ENCODE measurements at places on chromosomes 7 and 10.

DNA sequence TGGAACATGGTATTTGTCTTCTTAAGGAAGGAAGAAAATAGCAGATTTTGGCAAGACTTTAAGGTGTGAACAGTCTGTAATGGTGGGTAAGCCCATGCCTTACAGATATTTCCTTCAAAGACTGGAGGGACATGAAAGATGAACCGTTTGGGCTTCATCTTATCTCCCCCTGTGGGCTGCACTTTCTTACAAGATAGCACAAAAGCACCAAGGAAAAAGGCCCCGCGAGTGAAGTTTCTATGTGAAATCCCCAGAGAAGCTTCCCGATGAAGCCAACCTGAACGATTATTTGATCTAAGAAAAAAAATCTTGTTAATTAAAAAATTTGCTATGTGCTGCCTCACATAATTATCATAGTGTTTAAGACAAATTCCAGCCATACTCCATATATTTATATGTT, 91.5 kb downstream of the NRP1 start:
- DNase-seq, result no peak

DNA sequence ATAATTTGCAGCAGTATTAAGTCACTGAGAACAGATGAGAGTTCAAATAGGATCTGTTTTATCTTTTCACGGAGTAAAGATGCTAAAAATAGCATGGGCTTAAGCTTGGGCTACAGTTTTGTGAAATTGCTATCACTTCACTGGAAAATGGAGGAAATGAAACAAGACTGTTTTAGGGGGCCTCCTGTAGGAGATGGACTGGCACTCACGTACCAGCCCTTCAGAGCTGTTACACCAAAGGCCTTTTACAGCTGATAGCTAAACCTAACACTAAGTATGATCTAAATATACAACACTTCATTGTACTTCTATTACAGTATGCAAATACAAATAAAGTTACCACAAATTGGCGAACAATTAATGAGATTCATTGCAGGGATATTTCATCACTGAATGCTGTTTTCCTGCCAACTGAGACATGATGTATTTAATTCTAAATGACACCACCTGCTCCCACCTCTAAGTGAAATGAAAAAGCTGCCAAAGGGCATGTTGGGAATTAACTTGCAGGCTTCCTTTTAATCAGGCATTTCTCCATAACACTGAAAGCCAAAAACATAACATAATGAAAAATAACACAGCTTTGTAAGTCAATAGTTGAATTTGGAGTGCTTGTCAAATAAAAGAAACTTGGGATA, 304.5 kb upstream of the LRRN3 start:
- no peak for DNase-seq

DNA sequence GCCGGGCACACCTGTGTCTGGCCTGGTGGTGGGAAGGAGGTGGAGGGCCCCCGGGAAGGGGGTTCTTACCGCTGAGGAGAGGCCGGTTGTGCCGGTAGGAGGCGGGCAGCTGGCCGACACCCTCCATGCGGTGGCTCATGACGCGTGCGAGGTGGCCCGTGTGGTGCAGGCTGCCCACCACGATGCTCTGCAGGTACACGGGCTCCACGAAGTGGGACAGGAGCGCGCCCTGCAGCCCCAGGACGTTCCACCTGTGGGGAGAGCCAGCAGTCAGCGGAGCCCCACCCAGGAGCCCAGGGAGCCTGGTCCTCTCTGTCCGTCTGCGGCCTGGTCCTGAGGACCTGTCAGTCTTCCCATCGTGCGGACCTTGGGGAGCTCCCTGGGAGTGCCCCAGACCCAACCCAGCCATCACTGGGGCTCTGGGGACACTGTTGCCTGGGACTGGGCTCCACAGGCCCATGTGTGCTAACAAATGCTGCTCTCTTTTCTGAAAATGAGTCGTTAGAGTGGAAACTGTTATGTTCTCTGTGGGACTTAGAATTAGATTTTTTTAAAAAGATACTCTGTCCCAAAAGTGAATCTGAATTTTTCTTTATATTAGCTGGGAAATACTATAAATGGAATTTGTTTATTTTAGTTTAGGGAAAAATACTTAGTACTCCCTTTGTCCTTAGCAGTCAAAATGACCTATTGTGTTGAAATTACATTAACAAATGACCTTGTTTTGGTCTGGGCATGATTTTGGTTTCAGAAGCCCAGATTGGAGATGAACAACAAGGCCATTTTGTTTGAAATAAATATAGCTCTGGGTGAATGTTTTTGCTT, 143.9 kb downstream of the WDR37 start:
- no peak for DNase-seq

- no peak for DNase-seq
Measured at GRCh38 chr7:104225451-104225850, 17.6 kb upstream of the ORC5 start.

GRCh38 chr7:35248576-35249536, 5.0 kb downstream of the TBX20 start:
- DNase-seq, result no peak

GRCh38 chr7:119724041-119724792, 548.8 kb upstream of the KCND2 start:
- no peak for DNase-seq

DNA sequence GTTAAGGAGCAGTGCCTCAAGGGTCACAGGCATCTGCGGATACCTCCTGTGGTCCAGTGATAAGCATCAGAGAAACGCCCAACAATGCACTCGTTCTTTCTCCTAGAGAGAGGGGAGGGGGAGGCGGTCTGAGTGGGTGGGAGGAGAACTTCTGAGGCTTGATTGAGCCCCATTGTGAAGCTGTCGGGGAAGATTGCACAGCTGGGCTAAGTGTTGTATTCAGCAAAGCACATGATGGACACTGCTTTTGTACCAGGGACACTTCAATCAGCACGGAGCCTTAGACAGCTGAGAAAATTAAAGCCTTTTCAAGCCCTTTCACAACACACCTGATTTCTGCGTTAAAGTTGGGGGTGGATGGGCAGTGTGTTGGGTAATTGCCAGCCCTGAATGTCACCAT, 230.3 kb upstream of the GHITM start:
- no peak for DNase-seq

DNA sequence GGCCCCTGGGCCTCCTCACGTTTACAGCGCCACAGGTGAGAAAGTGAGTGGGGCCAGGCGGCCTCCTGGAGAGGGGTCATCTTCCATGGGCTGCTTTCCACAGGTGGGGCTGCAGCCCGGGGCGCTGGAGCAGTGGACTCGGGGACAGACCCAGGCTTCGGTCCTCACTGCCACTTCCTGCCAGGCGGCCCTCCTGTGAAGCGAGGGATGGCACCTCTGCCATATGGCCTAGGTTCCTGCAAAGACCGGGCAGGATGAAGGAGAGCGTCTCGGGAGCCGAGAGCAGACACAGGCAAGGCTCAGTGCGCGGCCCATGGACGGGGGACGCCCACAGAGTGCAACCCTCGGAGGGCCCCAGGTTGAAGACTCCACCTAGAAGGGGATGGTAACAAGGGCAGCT, 106.8 kb downstream of the MAD1L1 start:
- DNase-seq, result no peak
